ENCODE measurements at places on chromosomes 11 and 22.

DNA sequence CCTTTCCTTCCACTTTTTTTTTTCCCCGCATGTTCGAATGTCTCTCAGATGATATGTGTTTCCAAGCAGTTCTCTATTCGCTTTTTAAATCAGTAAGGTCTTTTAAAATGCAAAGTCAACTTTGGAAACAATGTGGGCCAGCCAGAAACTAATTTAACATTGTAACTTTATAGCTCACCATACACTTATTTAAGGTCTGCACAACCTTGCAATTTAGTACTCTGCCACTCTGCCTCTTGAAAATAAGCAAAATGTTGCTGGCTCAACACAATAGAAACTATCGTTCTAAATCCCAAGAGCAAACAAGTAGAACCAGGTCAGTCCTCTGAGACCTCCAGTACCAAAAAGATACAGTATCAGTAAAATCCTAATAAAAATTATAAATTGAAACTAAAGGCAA, 109.0 kb downstream of the SIK3 start:
- no peak for DNase-seq

- DNase-seq: no peak
Measured at GRCh38 chr22:22408731-22409696, 99.5 kb downstream of the ZNF280B start.

GRCh38 chr11:124075841-124076651, 34.9 kb upstream of the OR10G7 start:
- no peak for DNase-seq

GRCh38 chr11:69276165-69276564, 17.8 kb upstream of the MYEOV start:
- DNase-seq: no peak

DNA sequence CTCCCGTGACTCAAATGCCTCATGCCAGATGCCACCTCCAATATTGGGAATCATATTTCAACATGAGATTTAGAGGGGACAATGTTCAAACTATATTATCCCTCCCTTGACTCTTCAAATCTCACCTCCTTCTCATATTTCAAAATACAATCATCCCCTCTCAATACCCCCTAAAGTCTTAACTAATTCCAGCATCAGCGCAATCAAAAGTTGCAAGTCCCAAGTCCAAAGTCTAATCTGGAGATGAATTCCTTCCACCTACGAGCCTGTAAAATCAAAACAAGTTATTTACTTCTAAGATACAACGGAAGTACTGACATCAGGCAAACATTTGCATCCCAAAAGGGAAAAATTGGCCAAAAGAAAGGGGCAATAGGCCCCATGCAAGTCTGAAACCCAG, 67.2 kb upstream of the SC5D start:
- no peak for DNase-seq

- no peak for DNase-seq
Measured at GRCh38 chr11:12803086-12803826, 129.0 kb downstream of the TEAD1 start.

DNA sequence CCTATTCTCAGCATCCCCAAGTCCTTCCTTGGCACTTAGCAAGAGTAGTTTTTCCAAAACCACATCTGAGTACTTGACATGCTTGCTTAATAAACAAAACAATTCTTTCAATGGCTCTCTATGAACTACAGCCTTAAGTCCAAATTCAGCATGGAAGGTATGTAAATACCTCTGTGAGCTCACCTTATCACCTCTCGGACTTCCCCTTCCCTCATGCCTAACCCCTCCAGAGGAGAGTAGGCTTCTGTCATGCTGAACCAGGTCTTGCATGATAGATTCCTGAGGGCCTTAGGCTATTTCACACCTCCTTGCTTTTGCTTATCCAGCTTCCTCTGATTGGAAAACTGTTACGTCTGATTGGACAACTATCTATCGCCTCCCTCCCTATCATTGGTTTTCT, 312.9 kb upstream of the CCDC90B start:
- DNase-seq: no peak

- DNase-seq: no peak
Measured at GRCh38 chr22:21876486-21877176, 9.2 kb upstream of the MAPK1 start.

DNA sequence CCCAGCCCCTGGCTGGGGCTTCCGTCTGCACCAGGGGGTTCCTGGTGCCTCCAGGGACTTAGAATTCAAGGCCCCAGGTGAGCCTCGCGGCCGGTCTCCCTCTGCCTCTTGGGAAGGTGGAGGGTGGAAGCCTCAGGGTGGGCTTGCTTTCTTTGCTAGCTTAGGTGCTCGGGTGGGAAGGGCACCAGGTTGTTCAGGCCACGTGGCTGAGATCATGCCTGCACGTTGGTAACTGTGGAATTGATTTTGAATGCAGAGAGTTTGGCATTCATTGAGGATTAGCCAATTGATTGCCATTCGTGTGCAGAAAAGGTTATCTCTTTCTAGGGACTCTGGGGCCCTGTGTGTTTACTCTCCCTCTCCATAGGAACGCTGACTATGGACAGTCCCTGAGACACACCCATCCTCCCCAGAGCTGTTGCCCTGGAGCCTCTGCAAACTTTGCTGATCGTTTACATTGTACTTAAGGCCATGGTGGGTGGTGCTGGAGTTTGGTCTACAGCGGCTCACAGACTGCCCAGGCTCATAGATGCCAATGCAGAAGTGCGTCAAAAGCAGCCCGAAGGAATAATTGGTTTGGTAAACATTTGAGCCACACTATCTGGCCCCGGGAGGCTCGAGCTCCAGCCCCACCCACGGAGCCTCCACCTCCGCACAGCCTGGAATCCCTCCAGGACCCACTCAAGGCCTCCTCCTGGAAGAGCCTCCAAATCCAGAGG, 1457.7 kb downstream of the BRD1 start:
- no peak for DNase-seq

- no peak for DNase-seq
Measured at GRCh38 chr22:47199261-47199978, 437.0 kb downstream of the TBC1D22A start.

GRCh38 chr11:129620237-129621104, 195.2 kb upstream of the TMEM45B start:
- DNase-seq: no peak

GRCh38 chr22:37742376-37743171, 45.7 kb downstream of the TRIOBP start:
- no peak for DNase-seq

DNA sequence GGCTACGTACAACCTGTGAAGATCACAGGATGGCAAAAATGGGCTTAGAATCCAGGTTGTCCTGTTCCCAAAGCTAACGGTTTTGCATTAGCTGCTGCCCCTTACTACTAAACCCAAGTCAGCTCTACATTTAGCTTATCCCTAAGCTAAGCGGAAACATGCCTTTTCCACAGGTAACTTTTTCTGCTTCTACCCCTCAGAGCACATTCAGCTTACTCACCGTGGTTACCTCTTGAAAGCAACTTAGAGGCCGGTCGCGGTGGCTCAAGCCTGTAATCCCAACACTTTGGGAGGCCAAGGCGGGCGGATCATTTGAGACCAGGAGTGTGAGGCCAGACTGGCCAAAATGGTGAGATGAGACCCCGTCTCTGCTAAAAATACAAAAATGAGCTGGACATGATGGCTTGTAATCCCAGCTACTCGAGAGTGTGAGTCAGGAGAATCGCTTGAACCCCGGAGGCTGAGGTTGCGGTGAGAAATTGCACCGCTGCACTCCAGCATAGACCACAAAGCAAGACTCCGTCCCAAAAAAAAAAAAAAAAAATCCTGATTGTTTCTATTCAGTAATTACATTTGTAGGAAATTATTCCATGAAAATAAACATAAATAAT, 790 bp upstream of the TMEM41B start:
- DNase-seq: no peak
